ENCODE measurements at places on chromosomes 11 and 22.

GRCh38 chr11:15716550-15716949 is 601.8 kb downstream of the INSC start:
- DNase-seq: no peak

GRCh38 chr11:46279126-46280099 is 2.0 kb downstream of the CREB3L1 start:
- no peak for DNase-seq

- DNase-seq: no peak
Observed at GRCh38 chr22:23800297-23801237, 13.8 kb downstream of the SMARCB1 start.

GRCh38 chr11:134349802-134350355 is 18.1 kb downstream of the GLB1L2 start:
- no peak for DNase-seq

DNA sequence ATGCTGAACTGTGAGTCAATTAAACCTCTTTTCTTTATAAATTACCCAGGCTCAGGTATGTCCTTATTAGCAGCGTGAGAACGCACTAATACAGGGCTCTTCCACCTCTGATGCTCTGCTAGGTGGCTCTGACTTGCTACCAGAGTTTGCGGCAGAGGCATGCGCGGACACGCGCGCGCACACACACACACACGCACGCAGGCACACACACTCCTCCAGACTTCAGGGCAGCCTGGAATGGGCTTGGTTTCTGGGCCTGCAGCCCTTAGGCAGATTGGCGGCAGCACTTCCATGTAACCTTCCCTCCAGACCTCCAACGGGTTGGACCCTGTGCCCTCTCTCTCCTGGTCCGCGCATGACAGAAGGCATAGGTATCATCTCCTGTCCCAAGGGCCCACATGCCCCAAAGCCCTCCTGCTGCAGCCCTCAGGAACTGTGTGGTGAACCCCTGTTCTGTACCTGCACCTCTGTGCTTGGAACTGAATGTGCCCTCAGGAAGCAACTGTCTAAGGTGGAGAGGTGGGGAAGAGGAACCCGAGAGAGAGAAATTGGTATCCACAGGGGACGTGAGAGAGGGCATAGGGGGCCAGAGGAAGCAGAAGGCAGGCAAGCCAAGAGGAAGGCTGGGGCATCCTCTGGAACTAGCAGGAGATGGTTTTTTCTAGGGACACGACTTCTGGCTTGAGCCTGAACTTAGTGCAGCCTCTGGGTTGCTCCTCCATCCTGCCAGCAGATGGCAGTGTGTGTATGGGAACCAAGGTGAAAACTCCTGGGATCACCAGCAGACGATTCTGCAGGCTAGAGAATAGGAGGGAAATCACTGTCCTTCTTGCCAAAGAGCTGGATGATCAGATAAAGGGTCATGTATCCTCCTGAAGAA is 23.4 kb upstream of the RIC3 start:
- DNase-seq: peak; percentile 88

DNA sequence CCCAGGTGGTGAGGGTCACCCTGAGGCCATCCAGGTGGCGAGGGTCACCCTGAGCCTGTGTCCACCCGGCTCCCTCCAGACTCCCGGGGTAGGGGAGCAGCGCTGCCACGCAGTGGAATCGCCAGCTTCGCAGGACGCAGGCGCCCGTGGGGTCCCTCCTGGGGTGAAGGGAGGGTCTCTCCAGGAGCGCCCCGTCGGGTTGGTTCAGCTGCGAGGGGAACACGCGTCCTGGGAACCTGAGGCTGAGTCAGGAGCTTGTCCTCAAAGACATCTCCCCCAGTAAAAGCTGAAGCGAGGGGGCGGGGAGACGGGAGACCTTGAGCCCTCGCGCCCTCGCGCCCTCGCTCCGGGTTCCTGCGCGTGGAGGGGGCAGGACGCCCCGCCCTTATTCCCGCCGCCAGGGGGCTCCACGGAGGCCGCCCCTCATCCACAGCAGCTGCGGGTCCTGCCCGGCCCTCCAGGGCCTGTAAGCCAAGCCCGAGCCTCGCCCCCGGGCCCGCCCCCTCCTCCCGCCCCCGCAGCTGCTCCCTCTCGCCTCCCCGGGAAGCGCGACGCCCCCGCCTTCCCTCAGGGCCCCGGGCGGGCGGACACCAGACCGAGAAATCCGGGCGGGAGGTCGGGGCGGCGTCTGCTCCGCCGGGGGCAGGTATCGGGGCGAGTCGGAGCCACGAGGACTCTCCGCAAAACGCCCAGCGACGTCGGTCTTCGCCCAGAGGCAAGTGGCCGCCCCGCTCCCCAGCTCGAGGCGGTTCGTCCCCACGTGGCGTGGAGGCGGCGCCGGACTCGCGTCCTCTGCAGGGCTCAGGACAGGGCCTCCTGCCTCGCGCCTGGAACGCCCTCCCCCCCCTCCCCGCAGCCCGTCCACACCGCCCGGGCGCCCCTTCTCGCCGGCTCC is 22.8 kb downstream of the PIM3 start:
- DNase-seq: peak; percentile 65

DNA sequence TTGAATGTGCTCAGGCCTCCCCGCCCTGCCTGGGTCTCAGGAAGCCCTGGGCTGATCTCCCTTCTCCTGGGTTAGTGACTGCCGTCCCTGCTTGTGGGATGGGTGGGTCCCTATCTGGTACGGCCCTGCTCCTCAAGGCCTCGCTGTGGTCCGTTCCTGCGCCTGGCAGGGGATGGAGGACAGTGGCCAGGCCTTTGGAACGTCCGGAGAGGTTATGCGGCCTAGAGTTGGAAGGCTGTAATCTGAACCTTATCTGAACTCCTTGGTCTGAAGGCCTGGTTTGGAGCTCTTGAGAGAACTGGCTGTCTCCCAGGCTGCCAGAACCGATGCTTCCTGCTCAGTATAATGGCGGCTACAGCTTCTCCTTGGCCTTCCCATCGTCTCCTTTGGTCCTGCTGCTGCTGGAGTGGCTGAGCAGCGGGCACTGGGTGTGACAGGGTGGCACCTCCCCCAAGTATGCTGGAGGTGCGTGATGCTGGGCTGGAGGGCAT is 72.8 kb downstream of the FLI1 start:
- no peak for DNase-seq

DNA sequence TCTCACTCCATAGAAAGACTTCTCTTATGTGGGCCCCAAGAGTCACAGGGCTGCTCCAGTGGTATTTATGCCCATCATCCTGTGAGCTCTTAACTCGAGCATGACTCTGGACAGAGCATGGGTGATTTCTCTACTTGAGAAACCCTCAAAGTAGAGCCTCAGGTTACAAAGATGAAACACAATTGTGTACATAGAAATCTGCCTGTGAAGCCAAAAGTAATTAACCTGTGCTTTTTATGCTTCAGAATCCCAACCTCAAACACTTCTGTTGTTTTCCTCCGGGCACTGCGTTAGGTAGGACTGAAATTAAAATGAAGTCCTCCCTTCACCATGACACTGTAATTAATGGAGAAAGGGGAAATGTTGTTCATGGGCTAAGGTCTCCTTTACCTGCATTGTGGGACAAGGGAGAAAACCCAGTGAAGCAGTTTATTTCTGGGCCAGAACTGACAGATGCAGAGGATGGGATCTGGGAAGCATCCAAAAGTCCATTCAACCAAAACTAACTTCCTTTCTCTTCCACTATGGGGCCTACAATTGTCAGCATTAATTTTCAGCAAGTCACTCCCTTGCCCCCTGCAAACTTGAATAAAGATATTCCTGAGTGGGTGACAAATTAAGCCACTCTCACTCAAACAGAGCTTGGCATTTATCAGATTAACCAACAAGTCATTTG is 24.1 kb upstream of the POU2AF1 start:
- DNase-seq: no peak

DNA sequence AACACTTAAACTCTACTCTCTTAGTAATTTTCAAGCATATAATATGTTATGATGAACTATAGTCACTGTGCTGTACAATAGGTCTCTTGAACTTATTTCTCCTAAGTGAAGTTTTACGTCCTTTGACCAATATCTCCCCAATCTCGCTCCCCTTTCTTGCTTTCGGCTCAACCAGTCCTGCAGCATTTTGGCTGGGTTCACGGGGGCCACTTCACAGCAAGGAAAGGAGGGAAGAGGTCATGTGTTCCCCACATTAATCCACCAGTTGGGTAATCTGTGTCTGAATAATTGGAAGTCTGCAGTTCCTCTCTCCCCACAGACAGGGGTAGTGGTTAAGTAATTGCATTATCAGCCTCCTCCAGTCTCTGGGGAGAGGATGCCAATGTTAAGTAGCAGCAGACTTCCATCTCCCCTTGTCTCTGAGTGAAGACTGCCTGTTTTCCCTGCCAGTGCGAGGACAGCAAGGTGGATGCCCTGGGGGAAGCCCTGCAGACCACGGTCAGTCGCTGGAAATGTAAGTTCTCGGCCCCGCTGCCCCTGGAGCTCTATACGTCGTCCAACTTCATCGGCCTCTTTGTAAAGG is 59.2 kb upstream of the CRTAM start:
- DNase-seq: no peak

- DNase-seq: peak; percentile 71
Observed at GRCh38 chr11:119134389-119134978, 13.1 kb downstream of the HINFP start.

DNA sequence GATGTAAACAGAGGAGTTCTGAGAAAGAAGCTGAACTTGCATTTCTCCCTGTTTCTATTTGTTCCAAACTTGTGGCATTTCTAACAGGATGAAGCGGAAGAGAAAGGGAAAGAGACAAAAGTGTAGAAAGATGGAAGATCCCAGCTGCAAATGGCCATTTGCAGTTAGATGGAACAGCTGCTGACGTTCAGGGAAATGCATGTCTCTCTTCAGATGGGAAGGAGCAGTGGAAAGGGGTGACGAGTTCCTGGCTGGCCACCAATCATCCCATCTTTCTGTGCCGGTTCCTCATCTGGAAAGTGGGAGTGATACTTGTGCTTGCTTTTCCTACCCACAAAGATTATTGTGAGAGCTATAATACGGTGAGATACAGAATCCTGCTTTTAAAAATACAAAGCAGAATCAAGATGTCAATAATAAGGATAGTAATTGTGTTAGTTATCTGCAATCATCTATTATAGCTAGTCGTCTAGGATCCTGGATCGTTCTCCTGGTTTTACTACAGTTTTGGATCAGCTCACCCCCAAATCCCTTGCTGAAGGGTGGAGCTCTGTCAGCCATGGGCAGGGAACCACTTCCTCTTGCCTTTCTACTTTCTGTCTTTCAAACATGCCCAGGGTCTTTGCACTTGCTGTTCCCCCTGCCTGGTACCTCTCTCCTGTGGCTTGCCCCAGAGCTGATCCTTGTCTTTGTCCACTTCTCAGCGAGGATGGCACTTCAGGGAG is 1.2 kb upstream of the TIMP3 start:
- no peak for DNase-seq

DNA sequence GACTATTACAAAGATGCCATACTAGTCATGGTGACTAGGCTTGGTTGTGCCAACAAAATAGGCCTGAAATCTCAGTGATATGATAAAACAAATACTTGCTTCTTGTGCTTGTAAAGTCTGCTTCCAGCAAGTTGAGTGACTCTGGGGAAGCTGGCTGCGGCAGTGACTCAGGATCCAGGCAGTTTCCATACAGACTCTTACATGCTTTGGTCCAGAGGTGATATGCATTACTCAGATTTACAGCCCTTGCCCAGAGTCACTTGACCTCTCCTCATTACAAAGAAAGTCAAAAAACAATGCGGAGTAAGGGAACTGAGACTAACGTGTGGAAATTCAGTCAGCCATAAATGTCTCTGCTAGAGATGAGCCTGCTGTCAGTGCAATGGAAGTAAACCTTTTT is 387.5 kb downstream of the KCNA4 start:
- DNase-seq: no peak
